Activated CD4-positive, CD25-positive, alpha-beta regulatory T cell (primary cell): ENCODE measurements at places on chromosomes 2 and 18.

GRCh38 chr18:49613641-49614151 lies 51.8 kb downstream of the LIPG start:
- DNase-seq: no peak

DNA sequence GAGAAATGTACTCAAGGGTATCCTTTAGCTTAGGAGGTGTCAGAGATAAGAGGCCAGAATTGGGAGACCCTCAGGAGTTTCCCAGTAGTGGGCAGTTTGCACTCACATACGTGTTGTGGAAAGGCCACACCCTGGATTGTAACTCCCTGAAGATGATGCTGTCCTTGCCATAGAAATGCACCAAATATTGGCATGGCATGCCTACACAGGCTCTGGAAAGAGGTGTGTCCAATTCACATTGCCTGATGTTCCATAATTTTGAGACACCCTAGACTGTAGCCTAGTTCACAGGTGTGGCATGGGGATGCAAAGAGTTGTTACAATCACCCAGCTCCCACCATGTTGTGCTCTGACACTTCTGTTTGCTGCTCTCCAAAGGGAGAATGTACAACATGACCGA lies 271.9 kb downstream of the CCDC85A start:
- no peak for DNase-seq

DNA sequence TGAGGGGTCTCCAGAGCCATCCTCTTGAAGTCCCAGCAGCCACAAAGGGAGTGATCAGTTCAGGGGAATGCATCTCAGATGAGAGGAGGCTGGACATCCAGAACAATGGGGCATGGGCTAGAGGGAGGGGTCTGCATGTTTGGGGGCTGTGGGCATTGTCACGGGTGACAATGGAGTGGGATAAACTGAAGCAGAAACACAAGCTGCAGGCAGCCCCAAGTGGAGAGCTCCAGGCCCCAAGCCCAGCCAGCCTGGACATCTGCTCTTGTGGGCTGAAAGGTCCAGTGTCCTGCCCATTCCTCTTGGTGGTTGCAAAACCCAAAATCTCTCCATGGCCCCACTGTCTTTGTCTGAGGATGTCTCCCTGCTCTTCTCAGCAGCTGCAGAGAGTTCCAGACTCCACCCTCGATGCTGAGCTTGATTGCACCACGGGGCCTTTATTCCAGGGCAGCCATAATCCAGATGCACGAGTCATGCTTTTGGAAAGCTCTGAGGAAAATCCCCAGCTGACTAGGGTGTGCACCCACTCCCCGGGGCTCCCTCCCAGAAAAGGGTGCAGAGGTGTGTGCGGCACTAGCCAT lies 149.4 kb downstream of the TNS1 start:
- DNase-seq: no peak

DNA sequence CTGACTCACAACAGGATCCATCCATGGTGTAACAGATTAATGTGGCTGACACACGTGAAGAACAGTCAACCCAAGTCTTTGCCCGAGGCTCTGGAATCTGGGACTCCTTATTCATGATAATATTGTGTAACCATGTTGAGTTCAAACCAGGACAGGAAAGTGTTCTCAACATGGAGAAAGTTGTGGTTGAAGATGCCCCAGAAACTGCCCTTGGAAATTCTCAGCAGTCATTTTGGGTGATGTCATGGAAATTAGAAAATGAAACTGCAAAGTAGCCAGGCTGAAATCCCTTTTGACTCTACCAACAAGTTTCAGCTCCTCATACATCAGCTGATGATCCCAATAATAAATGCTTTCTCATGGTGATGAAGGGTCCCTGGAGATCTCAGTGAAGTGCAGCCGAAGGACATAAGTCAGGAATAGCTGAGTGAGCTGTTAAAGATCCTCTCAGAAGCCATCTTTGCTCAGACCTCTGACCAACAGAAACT lies 307.7 kb downstream of the TNS1 start:
- no peak for DNase-seq

DNA sequence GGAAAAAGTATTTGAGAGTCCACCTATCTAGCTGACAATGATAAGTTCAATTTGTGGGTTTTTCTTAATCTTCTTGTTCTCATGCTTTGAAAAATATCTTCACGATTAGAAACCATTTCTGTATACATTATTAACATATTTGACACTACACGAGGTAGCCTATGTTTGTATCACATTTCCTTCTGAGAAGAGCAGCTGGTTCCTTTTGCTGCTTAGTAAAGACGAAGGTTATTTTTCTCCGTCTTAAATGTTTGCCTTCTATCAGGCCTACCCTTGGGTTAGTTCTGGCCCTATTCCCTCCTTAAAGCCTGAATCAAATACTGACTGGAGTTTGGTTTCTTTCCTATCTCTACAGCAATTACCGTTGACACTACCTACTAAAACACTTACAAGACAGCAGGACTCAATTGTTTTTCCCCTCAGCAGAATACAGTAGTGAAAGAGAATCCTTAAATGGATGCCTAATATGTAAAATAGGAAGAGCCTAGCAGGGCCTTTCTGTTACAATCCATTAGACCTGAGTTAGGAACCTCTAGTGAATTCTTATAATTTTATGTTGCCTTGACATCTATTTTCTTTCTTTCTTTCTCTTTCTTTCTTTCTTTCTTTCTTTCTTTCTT lies 790.4 kb downstream of the EPHA4 start:
- DNase-seq: no peak

DNA sequence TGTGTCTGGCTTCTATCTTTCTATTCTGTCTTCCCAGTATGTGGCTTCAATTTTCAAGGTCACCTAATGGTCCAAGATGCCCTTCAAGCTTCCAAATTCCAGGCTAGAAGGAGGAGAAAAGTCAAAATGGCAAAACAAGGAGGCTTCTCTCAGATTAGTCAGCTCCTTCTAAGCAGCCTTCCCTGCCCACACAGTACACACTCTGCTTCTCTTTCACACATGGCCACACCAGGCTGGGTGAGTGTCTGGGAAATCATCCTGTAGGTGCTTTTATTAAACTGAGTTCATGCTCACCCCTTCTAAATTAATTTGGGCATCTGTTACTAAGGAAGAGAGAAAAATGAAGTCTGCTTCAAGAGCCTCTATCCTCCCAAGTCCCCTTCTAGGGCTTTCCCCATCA lies 277.2 kb upstream of the MGAT5 start:
- DNase-seq: no peak

- no peak for DNase-seq
These were observed 334.5 kb downstream of the ARHGAP15 start for GRCh38 chr2:143463719-143464118.
